ENCODE measurements at places on chromosomes 4 and X. TPM values are rescaled to one million over a fixed set of nuclear protein-coding genes. Genes with fewer than 3 reads are reported as not detected.

Gene CACNA1F
- not detected for polyA plus RNA-seq

Gene MAOA
- 0.73 TPM for polyA plus RNA-seq

Gene FGB
- not detected for polyA plus RNA-seq

Gene STATH
- polyA plus RNA-seq: not detected

Gene RAPGEF2
- polyA plus RNA-seq: 19.2 TPM

Gene GK2
- not detected for polyA plus RNA-seq

Gene OTC
- polyA plus RNA-seq: not detected

Gene TENM3
- 10.4 TPM for polyA plus RNA-seq

Gene ZDHHC15
- polyA plus RNA-seq: 0.03 TPM

Gene YIPF7
- not detected for polyA plus RNA-seq

Gene TRPC5OS
- polyA plus RNA-seq: not detected

Gene SEC24D
- 30.4 TPM for polyA plus RNA-seq

Gene PHOX2B
- 2.2 TPM for polyA plus RNA-seq

Gene IL21
- polyA plus RNA-seq: not detected

Gene PDZD4
- 1.9 TPM for polyA plus RNA-seq

- DNase-seq: no peak
Measured at GRCh38 chrX:76148753-76149152, 24.1 kb upstream of the PBDC1 start.

GRCh38 chr4:124253080-124253479, 459.5 kb downstream of the ANKRD50 start:
- DNase-seq: no peak

- DNase-seq: peak; percentile 26
Measured at GRCh38 chr4:41524425-41524824, 13.5 kb upstream of the LIMCH1 start.

DNA sequence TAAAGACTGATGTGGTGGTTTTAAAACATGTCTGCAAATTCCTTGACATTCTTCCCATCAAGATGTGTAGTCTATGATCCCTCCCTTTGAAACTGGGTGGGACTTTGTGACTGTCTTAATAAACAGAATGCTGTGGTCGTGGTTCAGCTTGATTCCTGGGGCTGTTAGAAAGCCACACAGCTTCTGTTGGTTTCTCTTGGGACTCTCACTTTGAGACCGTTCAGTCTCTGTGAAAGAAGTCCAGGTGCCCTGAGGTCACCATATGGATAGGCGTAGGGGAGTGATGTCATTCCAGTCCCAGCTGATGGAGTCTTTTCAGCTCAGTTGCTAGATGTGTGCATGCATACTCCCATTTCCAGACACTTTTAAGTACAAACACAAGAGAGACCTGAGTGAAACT, 216.6 kb downstream of the KDR start:
- DNase-seq: no peak

DNA sequence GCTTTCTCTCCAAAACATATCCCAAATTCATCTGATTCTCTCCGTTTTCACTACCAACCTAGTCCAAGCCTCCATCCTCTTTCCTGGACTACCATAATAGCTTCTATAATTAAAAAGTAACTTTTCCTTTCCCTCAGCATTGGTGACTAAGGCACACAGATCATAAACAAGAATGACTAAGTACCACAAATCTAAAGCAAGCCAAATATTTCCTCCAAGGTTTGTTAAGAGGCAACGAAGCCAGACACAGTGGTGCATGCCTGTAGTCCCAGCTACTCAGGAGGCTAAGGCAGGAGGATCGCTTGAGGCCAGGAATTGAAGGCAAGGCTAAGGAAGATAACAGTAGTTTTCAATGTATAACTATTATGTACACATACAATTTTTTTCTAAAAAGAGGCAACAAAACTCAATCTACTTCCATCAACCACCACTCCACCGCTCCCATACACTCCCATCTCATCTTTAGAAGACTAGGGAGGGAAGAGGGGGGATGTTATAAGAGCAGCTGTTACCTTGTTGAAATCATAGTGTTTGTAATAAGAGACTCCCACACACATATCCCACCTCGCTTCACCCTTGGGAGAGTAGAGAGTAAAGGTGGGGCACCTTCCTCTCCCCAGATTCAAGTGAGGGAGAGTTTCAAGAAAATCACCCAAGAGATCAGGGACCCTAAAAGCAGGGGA, 4.2 kb upstream of the JCHAIN start:
- no peak for DNase-seq

- DNase-seq: no peak
Measured at GRCh38 chrX:97763981-97764380, 880.3 kb downstream of the RPA4 start.

DNA sequence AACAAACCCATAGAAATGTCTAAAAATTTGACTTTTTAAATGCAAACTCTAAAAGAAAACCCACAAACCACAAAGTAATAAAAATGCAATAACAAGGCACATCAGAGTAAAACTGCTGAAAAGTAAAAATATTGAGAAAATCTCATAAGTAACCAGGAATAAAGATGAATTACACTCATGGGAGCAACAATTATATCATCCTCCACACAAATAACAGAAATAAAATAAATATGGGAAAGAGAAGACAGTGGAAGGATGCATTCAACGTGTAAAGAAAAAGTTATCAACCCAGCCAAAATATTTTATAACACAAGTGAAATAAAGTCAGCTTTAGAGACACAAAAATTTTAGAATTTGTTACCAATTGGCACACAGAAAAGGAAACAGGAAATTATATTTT, 1420.2 kb downstream of the PCDH18 start:
- no peak for DNase-seq

GRCh38 chr4:104532677-104533076, 38.0 kb upstream of the CXXC4 start:
- no peak for DNase-seq

- peak; percentile 27 for DNase-seq
Measured at GRCh38 chr4:99998062-99998867, 48.2 kb upstream of the H2AZ1 start.

DNA sequence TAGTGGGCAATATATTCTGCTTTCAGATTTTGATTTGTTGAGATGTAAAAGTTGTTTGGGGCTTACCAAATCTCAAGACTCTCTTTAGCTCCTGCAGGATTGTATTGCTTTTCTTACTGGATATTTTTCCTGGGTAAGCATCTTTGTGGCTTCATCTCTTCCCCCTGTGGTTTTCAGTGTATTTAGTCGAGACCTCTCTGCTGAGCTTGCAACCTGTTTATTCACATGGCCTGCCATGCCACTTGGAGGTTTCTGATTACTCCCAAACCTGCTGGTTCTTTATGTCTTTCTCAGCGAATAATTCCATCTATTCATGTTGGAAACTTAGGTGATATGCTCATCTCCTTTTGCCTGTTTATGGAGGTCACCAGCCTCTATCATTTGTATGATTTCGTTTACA, 10.9 kb downstream of the CCNG2 start:
- DNase-seq: no peak

GRCh38 chrX:43627669-43628068, 28.4 kb upstream of the MAOA start:
- no peak for DNase-seq

GRCh38 chr4:53682196-53682595, 90.9 kb upstream of the LNX1 start:
- DNase-seq: no peak

GRCh38 chr4:150501983-150502382, 80.0 kb upstream of the MAB21L2 start:
- no peak for DNase-seq

DNA sequence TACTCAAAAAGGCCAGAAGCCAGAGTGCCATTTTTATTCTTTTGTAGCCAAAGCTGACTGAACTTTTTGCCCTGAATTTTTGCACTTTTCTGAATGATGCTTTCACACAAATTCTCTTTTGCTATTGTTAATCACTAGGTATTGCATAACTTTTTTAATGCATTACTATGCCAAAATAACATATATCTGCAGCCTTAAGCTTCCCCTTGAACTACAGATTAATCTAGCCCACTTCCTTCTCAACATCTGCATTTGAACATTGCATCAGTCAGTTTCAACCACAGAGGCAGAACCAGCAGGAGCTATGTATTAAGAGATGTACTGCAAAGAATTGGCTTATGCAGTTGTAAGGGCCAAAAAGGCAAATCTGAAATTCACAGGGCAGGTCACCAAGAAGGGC, 197.6 kb upstream of the GYPA start:
- no peak for DNase-seq

GRCh38 chr4:31999848-32000247, 1279.7 kb downstream of the PCDH7 start:
- no peak for DNase-seq

DNA sequence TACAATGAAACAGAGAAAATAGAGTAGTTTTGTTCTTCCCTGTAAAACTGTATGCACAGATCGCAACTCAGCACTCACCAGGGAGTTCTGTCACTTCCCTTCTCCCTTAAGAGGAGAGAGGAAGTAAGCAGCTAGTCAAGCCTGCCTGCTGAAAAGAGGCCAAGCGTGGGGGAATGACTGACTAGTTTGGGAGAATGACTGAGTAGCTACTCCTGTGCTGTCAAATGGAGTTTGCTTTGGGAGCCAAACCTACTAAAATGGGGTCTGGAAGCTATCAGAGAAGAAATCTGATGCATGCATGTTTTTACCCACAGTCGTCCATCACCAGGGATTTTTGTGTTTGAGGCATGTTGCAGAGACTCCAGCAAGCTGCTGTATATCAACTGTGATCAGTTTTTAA, 54.6 kb upstream of the LHFPL1 start:
- no peak for DNase-seq

GRCh38 chr4:73853246-73853704, at the start of gene PF4V1:
Gene PF4V1 (plus strand): TSS chr4:73853296. CDS start chr4:73853363, 67 bp downstream.
- no peak for DNase-seq

- no peak for DNase-seq
Measured at GRCh38 chrX:19727887-19728648, 159.3 kb downstream of the SH3KBP1 start.

- DNase-seq: no peak
Measured at GRCh38 chrX:65686236-65686635, 18.8 kb downstream of the MSN start.

DNA sequence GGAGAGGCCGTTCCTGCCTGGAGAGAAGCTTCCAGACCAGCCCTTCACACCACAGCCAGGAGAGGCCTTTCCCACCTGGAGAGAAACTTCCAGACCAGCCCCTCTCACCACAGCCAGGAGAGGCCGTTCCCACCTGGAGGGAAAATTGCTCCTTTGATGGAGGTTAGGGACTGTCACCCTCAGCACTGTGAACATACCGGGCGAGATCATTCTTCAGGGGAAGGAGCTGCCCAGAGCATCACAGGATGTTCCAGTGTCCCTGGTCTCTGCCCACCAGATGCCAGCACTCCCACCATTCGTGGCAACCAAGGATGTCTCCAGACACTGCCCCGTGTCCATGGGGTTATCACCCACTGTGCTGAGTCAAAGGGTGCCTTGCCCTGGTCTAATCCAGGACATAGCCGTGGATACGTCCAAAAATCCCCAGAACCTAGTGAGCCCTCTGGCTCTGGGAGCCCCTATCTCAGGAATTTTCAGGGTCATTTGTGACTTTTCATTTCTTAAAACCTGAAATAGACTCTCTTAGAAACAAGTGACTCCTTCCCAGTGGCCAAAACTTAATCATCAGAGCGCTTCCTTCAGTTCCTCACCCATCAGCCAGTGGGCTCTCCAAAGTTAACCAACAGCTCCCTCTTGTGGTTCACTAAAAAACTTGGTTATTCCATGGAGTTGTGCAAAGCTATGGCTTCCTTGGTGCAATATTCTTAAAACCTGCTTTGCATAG, 80.2 kb downstream of the CRMP1 start:
- DNase-seq: peak; percentile 58

DNA sequence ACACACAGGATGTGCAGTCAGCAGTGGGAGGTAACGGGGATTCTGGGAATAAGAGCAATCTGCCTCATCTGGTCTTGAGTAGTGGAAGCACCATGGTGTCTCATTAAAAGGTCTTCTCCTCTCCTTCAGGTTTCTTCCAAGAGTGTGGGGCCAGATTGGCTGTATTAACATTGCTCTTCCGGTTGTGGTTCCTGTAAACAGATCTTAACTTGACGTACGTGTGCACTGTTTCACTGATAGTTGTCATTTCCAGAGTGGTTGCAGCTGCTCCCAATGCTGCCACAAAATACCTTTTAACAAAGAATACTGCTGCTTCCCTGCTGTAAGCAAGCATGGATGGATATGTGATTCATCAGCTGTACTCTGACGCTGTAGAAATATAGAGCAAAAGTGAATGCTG, 1443.4 kb upstream of the TENM3 start:
- no peak for DNase-seq

Measured in SK-N-SH (cell line).